ENCODE measurements at places on chromosomes 6 and 20.

DNA sequence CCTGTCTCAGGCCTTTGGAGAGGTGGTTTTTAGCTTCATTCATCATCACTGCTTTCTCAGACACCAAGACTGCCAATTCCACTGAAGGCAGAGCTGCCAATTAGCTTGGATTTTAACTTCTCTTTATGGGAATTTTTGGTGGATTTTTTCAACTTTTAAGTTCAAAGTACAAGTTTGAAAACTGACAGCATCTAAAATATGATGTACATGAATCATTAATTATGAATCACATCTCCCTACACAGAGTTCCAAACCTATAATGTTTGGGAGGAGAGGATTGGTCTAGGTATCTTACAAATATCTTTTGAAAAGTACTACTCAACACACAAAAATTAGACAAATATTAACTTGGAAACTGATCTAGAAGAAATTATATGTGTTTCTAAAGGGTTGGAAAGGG, 25.5 kb downstream of the CNKSR3 start:
- DNase-seq: no peak

DNA sequence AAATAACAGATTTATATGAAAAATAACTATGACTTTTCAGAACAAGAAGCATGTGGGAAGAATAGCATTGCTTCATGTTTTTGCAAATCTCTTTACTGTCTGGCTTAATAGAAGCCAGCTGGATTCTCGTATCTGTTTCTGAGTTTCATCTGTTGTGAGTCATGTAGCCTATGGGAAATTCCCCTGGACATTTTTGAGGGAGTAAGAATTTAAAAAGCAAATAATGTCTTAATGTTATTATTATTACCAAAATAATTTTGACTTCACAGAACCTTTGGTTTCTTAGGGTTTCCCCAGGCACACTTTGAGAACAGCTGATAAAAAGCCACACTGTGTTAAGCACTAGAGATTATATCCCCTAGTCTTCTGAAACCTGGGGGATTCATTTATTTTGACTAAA, 75.8 kb downstream of the SYCP2L start:
- peak; percentile 87 for DNase-seq

GRCh38 chr6:127383988-127384387, 40.6 kb upstream of the ECHDC1 start:
- peak; percentile 78 for DNase-seq

- peak; percentile 62 for DNase-seq
Observed at GRCh38 chr20:58852543-58853271, at the start of gene GNAS. Gene GNAS, plus strand, starts transcription at chr20:58852716.

DNA sequence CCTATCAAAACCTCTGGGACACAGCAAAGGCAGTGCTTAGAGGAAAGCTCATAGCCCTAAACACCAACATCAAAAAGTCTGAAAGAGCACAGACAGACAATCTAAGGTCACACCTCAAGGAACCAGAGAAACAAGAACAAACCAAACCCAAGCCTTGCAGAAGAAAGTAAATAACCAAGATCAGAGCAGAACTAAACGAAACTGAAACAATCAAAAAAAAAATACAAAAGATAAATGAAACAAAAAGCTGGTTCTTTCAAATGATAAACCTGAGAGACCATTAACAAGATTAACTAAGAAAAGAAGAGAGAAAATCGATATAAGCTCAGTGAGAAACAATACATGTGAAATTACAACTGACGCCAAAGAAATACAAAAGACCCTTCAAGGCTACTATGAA, 34.8 kb upstream of the RUNX2 start:
- no peak for DNase-seq

GRCh38 chr20:17595856-17596255, 26.0 kb downstream of the DSTN start:
- DNase-seq: no peak

- DNase-seq: peak; percentile 56
Observed at GRCh38 chr6:39302669-39303424, 11.4 kb downstream of the KCNK17 start.

GRCh38 chr6:163170294-163170883, 244.1 kb upstream of the QKI start:
- no peak for DNase-seq

DNA sequence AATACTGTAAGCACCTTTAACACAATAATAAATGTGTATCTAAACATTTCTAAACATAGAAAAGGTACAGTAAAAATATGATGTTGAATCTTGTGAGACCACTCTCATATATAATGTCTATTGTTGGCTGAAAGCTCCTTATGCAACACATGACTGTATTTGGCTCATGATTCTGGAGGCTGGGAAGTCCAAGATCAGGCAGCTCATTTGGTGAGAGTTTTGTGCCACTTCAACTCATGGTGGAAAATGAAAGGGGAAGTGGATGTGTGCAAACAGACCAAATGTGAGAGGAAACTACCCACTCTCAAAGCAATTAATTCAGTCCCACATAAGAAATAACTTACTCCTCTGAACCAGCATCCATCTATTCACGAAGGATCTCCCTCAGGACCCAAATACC, 257.7 kb upstream of the OPRM1 start:
- DNase-seq: no peak

DNA sequence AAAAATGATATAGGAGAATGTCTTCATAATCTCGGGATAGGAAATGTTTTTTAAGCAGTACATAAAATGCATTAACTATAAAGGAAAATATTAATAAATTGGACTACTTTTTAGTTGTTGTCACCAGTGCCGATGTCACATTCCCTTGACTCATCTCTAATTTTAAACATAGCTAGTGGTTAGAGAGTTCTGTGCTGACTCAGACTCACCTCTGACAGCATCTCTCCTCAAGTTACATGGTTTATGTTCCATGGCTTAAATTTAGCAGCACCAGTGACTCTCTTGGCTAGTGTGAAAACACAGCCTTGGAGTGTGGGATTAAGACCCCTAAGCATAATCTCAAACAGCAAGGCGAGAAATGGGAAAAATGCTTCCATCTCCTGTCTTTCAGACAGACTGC, 311.8 kb upstream of the MMS22L start:
- DNase-seq: peak; percentile 34

- DNase-seq: no peak
Observed at GRCh38 chr6:30157999-30158398, 3.0 kb downstream of the TRIM10 start.

DNA sequence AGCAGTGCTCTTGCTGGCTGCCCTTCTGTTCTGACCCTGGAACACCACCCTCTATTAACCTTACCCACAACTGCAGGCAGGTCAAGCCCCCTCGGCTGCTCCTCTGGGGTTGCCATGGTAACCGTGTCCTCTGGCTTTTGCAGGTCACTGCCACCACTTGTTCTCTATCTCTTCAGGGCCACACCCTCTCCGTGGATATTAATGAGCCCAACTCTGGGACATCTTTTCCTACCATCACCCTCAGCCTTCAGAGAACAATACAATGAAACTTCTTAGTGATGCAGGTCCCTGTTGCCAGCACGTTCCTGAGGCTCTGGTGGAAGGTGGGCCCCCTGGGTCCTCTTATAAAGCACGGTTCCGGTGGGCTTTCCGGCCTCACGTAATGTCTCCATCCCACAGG, 30.8 kb upstream of the MICB start:
- DNase-seq: no peak

DNA sequence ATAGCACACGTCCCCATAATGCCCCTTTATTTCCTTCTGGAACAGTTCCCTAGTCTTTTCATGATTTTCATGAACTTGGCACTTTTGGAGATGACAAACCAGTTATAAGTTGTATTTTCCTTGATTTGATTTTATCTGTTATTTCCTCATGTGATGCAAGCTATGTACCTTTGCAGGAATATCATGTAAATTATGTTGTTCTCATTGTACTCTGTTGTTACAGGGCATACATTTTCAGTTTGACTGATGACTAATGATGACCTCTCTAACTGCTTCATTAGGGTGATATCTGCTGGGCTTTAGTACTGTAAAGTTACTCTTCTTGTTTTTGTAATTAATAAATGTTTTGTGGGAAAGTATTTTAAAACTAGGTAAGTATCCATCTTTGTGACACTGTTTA, 147.3 kb downstream of the ZFAND3 start:
- peak; percentile 20 for DNase-seq

All from fibroblast of mammary gland (primary cell).